HS-27A (cell line): ENCODE measurements at places on chromosomes 7 and 10.

- DNase-seq: no peak
Measured at GRCh38 chr7:48312151-48312550, 140.9 kb downstream of the ABCA13 start.

DNA sequence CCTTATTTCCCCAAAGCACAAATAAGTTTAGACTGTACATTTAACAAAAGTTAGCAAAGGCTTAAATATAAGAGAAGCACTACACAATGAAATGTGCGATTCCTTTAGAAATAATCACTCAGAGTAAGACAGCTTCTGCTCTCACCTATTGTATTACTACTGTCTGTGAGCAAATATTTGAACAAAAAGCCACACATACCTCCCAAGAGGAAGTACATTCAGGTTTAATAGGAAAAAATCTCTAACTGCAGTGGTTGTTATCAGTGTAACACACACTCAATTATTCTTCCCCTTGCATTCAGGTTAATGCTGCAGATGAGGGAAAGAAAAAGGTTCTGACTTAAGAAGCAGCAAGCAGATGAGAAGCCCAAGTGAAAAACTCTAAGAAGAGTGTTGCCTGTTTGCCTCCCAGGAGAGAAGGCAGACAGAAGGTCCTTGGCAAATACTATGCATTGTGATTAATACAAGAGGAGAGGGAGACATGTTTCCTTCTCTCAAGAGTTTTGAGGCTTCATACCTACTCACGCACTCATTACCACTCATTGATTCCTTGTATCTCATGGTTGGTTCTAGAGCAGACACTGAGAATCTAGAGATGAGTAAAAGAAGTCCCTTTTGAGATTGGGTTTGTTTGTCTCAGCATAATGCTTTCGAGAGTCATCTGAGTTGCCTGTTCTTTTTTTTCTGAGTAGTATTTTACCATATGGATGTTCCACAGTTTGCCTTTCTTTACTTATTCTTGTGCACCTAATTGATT lies 13.6 kb downstream of the GIMAP4 start:
- DNase-seq: no peak

DNA sequence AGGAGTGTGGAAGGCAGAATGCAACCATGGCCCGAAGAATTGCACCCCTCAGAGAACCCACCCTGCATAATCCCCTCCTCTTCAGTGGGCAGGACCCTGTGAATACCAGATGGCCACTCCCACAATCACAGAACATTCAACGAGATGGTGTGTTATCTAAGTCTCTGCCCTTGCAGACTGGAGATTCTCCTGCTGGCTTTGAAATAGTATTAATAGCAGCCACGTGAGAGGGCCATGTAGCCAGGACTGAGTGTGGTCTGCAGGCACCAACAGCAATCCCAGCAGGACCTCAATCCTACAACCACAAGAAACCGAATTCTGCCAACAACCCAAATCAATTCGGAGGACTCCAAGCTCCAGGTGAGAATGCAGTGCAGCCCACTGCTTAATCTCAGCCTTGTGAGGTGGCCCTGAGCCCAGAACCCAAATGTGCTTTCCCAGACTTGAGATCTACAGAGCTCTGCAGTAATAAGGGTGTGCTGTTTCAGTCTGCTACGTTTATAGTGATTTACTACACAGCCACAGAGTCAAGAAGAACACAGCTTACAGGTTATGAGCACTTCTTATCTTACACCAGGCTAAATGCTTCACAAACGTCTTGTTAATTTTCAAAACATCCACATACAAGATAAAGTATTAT lies 72.1 kb downstream of the VOPP1 start:
- no peak for DNase-seq

GRCh38 chr7:43612599-43613589 lies 30.0 kb downstream of the STK17A start:
- DNase-seq: no peak

DNA sequence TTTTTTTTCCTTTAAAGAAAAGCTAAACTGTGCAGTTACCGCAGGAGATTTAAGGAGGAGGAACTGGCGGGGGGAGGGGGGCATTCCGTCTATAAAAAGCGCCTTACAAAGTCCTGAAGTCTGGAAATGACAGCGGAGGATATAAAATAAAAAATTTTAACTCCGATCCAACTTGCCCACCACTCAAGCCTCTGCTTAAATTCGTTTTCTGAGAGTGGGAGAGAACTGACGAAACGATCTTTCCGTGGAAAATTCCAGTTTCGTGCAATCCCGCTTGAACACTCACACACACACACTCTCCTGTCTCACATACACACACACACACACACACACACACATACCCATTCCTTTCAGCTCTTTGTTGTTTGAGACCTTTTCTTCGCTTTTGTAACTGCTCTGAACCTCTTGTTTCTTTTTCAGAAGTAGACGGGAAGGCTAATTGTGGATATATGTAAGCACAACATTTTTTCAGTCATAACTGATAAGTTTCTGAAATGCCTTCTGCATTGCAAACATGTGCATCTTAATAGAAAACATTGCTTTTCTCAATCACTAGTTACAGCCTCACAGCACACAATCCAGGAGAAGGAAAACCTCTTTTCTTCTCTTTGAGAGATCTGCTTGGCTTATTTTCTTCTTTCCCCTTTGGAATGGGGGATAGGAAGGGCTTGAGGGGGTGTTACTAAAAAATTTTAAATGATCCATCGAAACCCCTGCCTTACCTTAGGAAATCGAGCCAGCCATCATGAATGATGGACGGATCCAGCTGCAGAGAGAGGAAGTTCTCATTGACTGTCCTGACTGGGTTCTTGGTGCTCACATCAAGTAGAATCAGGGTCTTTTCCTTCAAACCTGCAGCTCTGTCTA lies 628 bp downstream of the HPSE2 start:
- DNase-seq: no peak

DNA sequence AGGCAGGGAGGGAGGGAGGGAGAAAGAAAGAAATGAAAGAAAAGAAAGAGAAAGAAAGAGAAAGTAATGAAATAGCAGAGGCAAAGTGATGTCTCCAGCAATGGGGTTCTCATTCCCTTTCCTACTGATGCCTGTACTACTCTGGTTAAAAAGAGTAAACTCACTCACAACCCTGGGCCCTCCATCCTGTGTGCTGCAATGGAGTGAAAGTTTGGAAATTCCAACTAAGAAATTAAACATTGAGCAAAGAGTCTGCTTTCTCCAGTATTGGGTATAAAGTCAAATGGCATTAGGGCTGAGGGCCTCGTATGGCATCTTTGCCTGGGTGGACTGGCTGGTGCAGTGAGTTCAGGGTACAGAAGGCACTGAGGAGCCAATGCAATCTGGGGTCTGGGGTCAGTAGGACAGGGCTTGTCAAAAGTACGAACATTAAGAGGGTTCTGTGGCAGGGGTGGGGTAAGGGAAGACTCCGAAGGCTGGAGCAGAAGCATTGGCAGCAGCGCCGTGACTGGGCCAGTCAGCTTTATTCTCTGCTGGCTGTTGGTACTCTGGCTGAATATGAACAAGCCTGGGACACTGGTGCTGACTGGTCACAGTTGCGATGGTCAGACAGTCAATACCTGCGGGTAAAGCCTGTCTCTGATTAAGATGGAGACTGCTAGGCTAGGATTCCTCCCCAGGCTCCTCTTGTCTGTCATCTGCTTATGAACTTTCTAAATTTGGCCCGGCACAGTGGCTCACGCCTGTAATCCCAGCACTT lies 24.1 kb upstream of the TNS3 start:
- no peak for DNase-seq

DNA sequence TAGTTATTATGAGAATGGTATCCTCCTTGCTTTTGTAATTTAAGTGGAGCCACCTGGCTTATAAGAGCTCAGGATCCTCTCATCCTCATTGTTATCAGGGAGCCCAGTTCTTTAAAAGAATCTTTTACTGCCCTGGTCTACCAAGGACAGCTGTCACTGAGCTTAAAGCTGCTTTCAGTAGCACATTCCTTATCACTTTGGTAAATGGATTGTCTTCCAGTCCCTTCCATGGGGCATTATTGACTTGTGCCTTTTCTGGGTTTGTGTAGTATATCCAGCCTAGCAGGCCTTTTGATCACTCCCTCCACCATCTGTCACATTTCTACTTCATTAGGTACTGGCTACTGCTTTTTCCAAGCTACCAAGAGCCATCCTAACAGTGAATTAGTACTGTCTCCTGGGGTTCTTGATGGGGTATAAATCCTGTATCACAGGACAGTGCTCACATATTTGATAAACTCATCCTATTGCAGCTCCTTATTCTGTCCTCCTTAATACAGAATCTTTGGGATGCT lies 208.9 kb downstream of the TMEM26 start:
- DNase-seq: no peak

GRCh38 chr7:26193432-26194207 lies 6.9 kb downstream of the HNRNPA2B1 start:
- DNase-seq: no peak

DNA sequence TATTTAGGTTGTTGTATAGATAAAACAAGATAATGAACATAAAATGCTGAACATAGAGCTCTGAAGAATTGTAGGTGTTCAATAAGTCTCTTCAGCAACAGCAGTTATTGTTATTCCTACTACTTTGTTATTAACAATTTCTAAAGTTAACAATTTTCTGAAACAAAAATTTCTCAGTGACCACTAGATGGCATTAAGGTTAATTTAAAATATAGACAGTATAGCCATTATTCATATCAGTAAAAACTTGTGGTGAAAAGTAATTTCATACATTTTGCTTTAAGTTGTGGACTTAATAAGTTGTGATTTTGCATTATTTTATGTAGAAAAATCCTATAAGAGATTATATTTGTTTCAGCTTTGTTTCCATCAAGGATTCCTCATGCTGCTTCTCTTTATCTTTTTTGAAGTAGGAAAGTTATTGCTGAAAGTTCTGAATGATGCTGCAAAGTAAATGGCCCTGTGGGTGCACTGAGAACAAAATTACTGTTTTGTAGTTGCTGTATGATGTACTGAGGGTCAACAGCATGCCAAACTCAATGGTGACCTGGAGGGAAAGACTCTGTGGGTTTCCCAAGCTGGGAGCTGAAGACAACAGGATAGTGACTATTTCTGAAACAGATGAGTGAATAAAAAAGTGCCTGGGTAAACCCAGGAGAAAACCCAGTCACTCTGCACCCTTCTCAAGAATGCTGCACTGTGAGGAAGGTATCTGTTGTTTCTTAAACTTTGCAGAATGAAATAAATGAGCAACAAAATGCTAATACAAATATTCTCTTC lies 253.6 kb downstream of the KIF20B start:
- no peak for DNase-seq

- DNase-seq: peak; percentile 9
Measured at GRCh38 chr10:14325325-14325955, 5.3 kb downstream of the FRMD4A start.

DNA sequence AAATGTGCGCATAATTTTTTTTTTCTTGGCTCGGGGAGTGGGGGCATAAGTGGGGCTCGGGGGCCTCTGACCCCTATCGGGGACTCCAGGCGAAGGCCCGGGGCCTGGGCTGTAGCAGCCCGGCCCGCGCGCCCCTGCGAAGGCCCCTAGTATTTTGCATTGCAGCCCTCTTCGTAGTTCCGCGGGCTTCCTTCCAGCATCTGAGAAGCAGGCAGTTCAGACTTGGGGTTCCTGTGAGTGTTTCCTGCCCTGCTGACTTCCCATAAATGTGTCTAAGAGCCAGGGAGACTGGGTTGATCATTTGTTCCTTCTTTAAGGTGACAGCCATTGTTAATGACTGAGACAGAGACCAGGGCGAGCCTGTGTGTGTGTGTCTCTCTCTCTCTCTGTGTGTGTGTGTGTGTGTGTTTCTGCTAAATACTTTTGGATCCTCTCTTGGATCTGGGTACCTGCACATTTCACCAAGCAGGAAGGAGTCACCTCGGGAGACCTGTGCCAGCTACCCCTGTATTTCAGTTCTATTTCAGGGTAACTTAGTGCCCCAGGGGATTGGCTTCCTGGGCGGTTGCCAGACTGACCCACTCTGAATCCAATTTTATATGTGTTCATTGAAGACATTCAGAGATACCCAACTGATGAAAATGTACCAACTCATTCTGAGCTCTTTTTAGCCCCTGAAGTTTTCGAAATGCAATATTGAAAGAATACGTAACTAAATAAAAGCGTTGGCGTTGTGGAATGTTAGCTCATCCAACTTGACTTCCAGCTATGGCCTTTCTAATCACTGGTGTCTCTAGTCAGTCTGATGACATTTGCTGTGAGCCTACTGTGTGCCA lies 805 bp downstream of the MSRB2 start:
- DNase-seq: no peak

DNA sequence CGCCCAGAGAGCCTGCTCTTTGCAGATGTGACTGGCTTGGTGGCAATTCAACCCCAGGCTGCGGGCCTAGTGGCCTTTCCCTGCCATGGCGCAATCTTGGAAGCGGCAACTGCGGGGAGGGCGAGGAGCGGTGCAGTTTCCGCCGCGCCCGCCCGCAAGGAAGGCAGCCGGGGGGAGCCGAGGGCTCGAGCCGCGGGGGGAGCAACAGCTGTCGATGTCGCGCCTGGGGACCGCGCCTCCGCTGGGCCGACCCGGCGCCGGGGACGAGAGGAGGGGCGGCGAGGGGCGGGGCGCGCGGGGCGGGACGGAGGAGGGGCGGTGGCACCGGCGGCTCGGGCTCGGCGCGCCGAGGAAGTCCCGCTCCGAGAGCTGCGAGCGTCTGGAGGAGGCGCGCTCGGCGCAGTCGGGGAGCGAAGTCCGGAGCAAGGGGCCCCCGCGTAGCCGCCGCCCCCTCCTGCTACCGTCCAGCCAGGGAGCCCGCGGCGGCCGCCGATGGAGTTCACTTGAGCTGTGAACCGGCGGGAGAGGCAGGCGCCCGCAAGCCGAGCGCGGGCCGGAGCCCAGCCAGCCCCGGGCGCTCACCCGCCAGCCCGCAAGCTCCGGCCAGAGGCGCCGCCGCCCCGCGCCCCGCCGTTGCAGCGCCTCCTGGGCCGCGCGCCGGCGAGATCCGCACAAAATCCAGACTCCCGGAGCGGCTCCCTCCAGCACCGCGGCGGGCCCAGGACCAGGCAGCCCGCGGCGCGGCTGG lies 438.1 kb upstream of the GALNT17 start:
- no peak for DNase-seq

- no peak for DNase-seq
Measured at GRCh38 chr7:47978790-47979144, 648 bp downstream of the HUS1 start.

- no peak for DNase-seq
Measured at GRCh38 chr7:132519936-132520335, 56.3 kb downstream of the PLXNA4 start.

- no peak for DNase-seq
Measured at GRCh38 chr7:130481898-130482297, 10.0 kb upstream of the MEST start.

- no peak for DNase-seq
Measured at GRCh38 chr7:134660242-134660785, 13.7 kb downstream of the BPGM start.

DNA sequence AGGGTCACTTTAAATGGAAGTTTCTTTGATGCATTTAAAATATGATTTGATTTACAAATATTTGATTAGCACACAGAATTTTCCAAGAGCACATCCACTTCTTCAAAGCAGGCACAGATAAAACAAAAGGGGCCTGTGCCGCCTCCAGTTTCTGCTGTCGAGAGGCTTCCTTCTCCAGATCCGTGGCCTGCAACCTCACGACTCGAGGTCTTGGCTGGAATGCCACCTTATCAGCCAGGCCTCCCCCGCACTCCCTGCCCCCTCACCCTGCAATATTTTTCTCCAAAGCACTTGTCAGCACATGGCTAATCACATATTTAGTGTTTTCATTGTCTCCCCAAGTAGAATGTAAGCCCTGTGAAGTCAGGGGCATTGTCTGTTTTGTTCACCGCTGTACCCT lies 12.5 kb downstream of the PYROXD2 start:
- no peak for DNase-seq
